ENCODE measurements at places on chromosomes 12 and 14.

- DNase-seq = no peak
Observed at GRCh38 chr12:45668641-45669040, 60.9 kb upstream of the ARID2 start.

GRCh38 chr12:113299619-113300237, 35.2 kb downstream of the SLC8B1 start:
- DNase-seq = no peak

DNA sequence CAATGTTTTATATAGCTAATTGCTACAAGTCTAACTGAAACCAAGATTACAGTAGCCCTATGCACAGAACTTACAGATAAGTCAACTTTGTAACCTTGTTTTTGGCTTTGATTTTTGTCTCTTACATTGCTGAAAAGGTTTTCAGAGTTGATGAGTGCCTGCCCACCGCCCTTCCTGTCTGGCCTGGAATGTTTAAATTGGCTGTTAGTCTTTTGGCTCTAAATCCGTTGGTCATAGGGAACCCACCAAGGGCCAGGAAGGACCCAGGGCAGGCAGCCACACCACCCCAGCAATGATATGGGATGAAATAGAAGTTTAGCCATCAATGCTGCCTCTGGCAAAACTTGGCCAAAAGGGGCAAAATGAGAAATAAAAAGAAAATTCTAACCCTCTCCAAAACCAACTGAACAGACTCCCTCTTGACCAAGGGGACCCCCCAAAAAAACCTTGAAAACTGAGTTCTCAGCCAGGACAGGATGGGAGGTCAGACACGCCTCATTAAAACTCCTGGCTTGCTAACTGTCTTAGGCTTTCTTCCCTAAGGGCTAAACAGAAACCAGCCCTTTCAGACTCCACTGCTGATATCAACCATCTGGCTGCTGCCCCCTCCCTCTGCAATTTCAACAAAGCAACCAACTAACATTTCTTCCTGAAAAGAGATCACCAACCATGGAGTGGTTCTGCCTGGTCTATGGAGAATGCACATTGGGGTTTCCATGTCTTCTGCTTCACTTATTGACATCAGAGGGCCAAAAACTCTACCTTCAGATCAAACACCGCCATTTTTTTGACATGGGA, 242.1 kb upstream of the NOS1 start:
- DNase-seq = no peak

GRCh38 chr12:29750131-29750927, 33.4 kb downstream of the TMTC1 start:
- DNase-seq = no peak

DNA sequence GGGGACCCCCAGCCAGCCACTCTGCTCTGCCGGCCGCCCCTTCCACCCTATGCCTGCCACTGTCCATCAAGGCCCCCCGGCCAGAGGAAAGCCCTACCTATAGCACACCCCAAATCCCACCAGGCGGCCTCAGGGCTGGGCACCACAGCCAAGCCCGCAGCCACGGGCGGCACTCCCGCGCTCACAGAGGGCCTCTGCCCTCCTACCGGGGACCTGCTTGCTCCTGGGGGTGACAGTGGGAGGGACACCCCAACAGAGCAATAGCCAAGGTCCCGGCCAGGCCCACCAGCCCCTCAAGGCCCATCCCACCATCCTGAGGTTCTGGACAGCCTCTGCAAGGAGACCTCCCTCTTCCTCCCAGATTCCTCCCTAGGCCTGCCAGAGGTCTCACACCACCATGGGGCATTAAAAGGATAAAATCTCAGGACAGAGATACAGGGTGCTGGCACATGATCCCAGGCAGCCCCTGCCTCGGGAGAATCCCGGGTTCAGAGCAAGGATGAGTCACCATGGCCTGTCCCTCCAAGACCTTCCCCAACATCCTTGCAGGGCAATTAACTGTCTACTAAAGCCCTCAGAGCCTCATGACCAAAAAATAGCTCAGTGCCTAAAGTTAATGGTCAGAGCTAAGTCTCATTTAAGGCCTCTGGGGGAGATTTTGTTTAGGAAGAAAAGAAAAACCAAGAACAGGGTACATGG, 17.1 kb downstream of the CCDC85C start:
- no peak for DNase-seq

DNA sequence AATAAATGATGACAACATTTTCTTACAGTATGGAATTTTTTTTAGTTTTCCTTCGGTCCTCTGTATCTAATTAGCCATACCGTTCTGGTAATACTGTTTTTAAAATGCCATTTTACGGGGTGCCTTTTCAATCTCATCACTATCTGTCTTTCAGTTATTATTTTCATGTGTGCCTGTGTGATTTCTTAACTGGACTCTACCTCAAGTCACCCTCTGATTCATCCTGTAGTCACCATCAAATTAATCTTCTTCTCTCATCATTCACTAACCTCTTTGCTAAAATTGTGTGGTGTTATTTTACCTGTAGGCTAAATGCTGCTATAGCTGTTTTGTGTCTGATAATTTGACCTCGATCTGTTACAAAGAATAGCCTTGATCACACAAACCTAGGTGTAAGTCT, 16.0 kb upstream of the CCT2 start:
- no peak for DNase-seq

GRCh38 chr14:88681755-88682494, 110.8 kb downstream of the EML5 start:
- DNase-seq = no peak

DNA sequence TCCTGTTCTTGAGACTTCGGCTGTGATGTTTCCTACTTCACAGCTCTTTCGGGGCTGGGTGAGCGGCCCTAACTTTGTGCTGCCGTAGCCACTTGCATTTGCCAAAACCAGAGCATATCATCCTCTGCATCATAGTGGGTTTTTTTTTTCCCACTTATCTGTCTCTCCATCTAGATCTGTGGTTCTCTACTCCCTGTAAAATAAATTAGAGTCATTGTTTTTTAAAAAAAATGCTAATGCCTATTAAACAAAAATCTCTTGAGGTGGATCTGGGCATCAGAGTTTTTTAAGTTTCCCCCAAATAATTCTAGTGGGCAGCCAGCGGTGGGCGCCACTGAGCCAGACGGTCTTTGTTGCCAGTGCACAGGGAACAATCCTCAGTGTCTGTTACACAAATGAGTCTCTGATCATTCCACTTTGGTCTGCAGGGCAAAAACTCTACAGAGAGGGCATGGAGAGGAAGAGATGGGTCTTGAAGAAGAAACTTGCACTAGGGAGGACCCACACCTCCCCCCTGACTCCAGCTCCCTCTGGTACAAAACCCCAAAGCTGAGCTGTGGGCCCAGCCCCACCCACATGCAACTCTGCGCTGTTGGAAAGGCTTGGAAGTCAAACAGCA, 62.4 kb upstream of the BCL2L14 start:
- DNase-seq = no peak

- DNase-seq = no peak
Observed at GRCh38 chr14:86196471-86196870, 666.5 kb downstream of the FLRT2 start.
